ENCODE measurements at places on chromosomes 2 and 18.

DNA sequence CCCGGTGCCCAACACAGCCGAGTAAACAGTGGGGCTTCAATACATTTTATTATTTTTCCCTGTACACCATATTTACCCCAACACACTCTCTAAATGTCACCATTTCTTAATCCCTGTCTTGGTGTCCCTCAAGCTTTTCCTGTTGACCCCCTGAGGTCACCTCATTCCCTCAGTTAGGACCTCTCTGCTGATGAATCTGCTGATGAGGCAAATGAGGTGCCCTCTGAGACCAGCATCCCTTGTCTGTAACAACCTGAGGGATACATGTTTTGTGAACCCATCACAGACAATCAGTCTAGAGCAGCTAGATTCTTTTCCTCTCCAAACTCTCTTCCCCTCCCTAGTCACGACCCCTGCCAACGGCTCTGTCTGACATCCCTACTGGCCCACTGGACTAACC lies 127.6 kb downstream of the FSHR start:
- no peak for DNase-seq

DNA sequence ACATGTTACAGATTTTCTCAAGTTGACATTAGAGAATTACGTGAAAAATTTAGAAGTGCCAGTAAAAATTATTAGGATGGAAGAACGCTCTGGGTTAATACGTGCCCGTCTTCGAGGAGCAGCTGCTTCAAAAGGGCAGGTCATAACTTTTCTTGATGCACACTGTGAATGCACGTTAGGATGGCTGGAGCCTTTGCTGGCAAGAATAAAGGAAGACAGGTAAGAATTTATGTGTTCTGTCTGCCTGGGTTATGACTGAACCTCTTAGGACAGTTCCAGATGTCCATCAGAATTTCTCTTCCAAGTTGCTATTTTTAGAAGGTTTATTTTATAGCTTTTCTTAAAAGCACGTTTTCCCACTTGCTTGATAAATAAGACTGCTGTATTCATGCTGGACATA lies 371.0 kb downstream of the GALNT13 start:
- no peak for DNase-seq

GRCh38 chr18:36593001-36593400 lies 235.8 kb downstream of the TPGS2 start:
- no peak for DNase-seq

DNA sequence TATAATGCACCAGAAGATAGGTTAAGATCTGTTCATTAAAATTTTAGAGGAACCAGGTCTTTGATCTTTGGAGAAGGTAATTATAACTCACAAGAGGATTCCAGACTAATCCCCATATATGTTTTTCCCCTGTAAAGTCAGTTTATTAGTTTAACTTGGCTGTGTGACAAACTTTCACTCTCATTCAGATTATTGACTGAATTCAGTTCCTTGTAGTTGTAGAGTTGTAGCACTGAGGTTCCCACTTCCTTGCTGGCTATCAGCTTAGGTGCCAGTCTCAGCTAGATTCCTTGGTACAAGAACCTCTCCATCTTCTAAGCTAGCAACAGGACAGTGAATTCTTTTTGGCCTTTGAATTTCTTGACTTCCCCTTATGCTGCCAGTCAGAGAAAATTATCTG lies 19.1 kb downstream of the REG1A start:
- no peak for DNase-seq

GRCh38 chr2:227222292-227222691 lies 57.9 kb downstream of the COL4A3 start:
- no peak for DNase-seq

DNA sequence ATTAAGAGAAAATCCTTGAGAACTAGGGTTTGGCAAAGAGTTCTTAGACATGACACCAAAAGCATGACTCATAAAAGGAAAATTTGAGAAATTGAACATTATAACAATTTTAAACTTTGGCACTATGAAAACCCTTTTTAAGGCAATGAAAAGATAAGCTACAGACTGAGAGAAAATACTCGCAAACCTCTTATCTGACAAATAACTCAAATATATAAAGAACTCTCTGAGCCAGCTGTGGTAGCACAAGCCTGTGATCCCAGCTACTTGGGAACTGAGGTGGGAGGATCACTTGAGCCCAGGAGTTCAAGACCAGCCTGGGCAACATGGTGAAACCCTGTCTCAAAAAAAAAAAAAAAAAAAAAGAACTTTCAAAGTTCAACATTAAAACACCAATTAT lies 70.5 kb downstream of the FAM168B start:
- DNase-seq, result no peak

GRCh38 chr18:24112874-24113615 lies 25.8 kb upstream of the CABYR start:
- DNase-seq, result peak; percentile 90

DNA sequence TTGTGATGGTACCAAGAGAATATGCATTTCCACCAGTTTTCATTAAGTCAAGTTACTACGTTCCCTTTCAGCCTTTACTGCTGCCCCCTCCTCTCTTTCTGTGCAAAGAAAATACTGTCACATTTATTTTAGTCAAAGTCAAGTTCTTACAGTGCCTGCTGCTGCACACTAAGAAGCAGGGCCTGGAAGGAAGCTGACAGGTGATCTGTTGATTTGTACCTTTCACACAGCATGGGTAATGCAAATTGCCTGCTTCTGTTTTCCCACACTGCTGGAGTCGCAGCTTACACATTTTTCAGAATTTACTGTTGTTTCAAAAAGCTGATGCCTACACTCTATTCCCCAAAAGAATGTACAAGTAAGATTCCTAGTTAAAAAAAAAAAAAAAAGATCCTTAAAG lies 48.7 kb upstream of the CD226 start:
- no peak for DNase-seq

GRCh38 chr2:3406501-3406900 lies 27.0 kb downstream of the TRAPPC12 start:
- DNase-seq, result no peak

DNA sequence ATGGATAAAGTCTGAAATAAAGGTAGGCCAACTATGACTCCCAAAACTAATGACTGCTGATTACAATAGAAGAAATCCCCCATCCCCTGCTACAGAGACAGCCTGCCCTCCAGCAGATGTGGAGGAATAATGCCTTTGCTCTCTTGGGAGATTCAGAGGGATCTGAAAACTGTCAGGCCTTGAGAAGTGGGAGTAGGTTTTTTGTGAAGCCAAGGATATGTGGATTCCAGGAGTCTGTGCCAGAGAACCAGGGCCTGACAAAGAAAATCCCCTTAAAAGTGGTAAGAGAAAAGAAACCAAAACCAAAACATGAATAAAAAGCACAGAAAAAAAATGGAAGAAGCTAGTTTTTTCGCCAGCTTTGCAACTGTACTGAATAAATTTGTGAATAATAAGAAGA lies 397.6 kb downstream of the ZNF521 start:
- DNase-seq, result no peak

- no peak for DNase-seq
These were observed 247.8 kb downstream of the GBX2 start for GRCh38 chr2:235920216-235920865.

GRCh38 chr18:35661483-35662146 lies 80.1 kb downstream of the GALNT1 start:
- DNase-seq, result no peak

DNA sequence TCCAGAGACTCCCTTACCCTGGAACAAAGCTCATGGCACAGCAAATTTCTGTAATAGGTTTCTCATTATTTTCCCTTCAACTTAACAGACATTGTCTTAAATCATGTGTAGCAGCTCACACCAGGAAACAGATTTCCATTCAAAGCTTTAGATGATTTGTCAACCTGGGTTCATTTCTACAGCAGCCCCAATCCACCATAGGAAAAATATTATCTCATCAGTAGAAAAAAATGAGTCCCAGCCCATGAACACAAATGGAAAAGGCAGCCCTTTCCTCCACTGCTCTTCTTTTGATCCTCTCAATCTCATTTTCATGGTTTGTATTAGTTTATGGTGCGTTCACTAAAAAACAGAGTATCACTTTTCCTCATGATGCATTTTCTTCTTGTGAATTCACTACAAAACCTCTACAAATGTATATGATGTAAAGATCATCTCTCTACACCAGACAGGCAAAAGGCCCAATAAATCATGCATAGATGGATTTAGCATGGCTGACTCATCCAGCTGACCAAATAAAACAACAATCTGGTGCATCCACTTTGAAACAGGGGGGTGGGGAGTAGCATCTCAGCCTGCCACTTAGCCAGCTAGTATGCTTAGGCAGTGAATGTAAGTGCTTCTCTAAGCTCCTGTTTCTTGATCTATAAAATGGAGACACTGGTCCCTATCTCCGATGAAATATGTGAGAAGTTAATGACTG lies 78.6 kb downstream of the SATB2 start:
- no peak for DNase-seq

DNA sequence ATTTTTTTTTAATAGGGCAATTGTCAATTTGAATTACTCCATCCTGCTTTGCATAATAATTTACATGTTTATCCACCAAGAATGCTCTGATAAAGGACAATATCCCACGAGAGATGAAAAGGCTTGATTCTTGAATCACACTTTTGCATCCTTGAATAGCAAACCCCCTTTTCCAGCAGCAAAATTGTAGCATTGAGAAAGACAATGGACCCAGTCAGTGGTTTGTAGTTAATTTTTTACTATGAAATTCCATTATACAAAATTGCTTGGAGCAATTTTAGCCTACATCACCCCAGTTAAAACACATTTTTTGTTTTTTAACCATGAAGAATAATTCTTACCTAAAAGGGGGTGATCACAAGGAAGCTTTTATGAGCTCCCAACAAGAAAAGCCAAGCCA lies 255.1 kb downstream of the RND3 start:
- no peak for DNase-seq

DNA sequence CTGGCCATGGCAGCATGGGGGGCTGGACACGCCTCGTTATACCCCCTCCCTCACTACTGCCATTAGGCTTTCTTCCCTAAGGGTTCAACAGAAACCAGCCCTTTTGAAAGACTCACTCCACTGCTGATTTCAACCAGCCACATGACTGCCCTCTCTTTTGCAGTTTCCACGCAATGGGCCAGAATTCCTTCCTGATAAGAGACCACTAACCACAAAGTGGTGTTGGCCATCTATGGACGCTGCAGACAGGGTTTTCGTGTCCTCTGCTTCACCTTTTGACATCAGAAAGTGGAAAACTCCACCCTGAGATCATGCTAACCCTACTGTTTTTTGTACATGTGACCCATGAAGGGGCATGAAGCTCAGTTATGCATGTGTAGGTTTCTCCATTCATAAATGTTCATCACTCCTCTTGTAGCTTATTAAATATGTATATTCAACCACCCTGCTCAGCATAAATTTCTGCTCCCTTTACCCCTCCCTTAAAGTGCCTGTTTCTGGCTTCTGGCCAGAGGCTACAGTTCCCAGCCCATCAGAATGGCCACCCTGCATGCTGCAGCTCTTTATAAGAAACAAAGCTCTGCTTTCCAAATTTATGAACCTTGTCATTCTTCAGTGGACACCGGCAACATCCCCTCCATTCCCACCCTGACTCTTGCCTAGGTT lies 106.6 kb upstream of the MSH6 start:
- DNase-seq, result no peak

GRCh38 chr18:79585395-79586370 lies 93.9 kb upstream of the CTDP1 start:
- peak; percentile 8 for DNase-seq

DNA sequence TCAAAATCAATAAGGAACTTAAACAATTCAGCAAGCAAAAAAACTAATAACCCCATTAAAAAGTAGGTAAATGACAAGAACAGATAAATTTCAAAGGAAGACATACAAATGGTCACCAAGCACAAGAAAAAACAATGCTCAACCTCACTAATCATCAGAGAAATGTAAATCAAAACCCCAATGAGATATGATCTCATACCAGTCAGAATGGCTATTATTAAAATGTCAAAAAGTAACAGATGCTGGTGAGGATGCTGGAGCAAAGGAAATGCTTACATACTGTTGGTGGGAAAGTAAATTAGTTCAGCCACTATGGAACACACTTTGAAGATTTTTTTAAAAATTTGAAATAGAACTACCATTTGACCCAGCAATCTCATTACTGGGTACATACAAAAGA lies 538.0 kb downstream of the TMX3 start:
- DNase-seq, result no peak

- no peak for DNase-seq
These were observed 1160.1 kb downstream of the RPIA start for GRCh38 chr2:89851583-89851905.

DNA sequence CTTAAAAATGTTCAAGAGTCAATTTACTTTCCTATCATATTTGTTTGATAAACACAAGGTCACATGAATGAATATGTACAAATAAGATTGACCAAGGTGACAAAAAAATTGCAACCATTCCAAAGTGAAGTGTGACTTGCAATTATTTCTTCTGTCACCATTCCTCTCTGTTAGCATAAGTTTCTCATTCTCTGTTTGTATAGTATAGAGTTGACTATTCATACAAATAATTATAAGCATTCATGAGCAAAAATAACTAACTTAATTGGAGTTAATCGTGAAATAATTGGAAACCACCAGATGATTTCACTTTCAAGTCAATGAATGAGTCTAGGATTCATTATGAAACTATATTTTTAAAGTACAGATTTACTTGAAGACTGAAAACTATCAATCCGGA lies 42.1 kb downstream of the PGAP1 start:
- no peak for DNase-seq

DNA sequence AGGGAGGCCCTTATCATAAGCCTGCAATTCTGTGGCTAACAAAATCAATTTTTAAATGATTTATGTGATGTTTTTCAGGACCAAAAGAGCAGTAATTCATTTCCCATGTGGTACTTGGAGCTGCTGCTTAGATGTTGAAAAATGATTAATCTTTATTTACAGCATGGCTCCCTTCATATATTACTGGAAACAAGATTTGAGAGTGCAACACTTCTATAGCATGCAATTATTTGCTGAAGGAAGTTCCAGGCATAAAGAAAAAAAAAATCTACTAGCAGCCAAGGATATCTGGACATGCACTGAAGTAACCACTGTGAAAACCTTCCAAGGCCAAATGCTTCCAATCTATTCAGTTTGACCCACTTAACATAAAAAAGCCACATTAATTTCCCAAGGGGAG lies 186.3 kb downstream of the SLC8A1 start:
- DNase-seq, result no peak

- no peak for DNase-seq
These were observed 905.3 kb upstream of the VRK2 start for GRCh38 chr2:57141269-57141668.

- DNase-seq, result no peak
These were observed 278.3 kb downstream of the TNS1 start for GRCh38 chr2:217724471-217724870.

DNA sequence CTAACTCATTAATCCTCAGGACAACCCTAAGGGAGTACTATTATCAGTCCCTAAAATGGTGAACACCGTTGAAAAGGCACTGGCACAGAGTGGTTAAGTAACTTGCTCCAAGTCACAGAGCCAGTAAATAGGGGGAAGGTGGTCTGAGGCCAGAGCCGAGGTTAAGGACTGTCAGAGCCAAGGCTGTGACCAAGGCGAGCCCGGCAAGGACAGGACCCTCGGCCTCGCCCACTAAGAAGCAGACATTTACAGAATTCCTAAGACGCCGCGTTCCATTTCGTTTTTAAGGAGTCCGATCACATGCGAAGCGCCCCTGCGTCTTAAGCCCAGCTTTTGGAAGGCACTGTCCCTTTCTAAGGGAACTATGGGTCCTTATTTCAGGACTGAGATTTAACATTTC lies 1.1 kb downstream of the PDIA6 start:
- no peak for DNase-seq

Data from body of pancreas (tissue), 4 donors.